ENCODE measurements at places on chromosomes 2 and 18.

DNA sequence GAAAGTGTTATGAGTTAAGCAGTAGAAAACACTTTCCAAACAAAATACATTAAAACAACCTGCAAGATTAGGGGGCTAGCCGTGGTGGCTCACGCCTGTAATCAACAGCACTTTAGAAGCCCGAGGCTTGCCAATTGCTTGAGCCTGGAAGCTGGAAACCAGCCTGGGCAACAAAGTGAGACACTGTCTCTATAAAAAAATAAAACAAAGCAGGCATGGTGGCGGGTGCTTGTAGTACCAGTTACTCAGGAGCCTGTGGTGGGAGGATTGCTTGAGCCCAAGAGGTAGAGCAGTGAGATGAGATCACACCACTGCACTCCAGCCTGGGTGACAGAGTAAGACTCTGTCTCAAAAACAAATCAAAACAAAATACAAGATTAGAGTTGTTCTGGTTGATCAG is 208.3 kb downstream of the ERBB4 start:
- DNase-seq, result no peak

DNA sequence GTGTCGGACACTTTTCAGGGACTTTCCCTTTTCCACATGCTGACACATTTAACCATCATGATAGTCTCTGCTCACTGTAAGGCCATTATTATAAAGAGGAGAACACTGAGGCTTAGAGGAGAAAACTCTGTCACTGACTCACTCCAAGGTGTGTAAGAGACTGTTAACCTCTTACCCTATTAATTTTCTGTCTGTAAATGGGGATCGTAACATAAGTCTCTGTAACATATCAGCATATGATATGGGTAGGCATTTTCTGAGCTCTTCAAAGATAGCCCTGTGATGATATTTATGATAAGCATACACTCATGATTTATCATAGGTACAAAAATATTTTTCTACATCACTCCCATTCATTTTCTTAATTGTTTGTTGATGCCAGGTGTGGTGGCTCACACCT is 36.4 kb downstream of the TMEM182 start:
- no peak for DNase-seq

DNA sequence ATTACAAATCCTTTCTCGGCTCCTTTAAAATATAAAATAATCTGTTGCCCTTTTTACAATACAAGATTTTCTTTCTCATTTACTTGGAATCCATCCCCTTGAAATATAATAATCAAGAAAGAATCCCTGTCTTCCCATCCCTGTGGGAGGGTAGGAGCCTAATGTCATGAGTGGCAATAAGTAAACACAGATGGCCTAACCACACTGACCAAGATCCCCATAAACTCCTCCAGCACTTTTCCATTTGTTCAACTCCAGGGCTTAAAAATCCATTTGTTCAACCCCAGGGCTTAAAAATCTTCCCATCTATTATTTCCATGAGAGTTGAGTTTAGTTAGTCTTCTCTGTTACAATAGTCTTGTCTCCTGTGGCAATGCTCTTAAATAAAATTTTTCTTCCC is 297.6 kb downstream of the CDH7 start:
- no peak for DNase-seq

GRCh38 chr2:26886736-26887135 is 38.8 kb downstream of the DPYSL5 start:
- peak; percentile 21 for DNase-seq

DNA sequence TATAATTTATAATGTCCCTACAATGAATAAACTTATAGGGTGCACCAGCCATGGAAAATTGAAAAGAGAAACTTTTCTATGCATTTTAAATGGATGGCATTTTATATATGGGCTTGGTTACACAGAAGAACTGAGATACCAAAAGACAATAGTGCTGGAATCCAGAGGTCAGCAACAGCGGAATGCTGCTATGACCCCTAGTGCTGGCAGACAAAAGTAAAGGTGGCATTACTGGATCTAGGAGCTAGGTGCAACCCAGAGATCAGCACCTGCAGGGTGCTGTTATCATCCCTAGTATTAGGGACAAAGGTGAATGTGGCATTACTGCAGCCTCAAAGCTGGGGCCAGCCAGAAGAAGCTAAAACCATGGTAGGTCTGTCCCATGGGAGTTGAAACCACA is 392.7 kb upstream of the ST6GAL2 start:
- DNase-seq, result no peak

DNA sequence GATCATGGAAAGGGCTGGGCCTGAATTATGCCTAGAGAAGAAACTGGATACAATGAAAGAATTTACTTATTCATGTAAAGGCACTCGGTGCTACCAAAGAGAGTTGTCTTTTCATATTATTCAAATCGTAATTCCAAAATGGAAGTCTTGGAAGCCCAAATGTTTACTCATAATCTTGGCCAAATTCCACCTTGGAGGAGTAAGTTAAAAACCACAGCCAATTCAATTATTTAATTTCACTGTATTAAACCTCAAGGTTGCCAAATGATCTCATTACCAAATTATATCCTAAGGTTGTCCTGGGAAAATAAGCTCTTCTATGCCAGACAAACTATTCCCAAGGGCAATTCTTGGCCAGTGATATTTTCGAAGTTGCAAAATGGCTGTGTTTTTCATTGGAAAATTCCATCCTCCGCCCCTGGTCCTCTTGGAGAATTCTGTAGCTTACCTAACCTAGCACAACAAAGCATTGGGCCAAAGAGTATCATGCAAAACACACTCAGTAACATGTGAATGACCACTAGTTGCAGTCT is 11.1 kb upstream of the VPS4B start:
- DNase-seq, result no peak

DNA sequence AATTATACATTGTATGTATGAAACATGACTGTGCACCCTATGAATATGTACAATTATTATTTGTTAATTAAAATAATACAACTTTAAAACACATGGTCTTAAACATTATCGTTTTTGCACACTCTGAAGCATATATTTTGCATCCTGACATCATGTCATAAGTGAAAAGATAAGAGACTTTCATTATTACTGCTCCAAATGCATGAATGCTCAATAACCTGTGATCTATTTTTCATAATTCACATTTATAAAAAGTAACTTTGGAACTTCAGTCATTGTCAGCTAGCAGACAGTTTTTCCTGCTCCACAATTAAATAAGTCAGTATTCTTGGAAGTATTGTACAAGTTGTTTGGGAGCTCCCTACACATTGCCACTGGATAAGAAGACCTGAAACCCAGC is 1.3 kb upstream of the ITPRIPL1 start:
- no peak for DNase-seq

GRCh38 chr2:130370490-130370889 is 14.6 kb downstream of the PTPN18 start:
- no peak for DNase-seq

DNA sequence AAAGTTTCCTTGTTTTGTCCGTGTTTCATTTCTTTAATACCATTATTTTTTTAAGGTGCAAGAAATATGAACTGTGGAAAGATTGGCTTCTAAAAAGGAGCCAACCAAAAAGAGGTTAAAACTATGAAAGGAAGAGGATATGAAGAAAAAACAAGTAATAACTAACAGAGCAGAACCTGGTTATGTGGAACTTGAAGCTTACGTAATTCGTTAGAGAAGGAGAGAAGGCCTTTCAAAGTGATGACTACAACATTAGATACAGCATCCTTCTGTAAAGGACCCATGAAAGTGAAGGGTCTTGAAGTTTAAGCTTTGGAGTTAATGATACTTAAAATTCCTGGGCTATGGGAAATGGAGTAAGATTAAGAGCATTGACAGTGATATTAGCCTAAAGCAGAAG is 84.5 kb downstream of the ANKRD12 start:
- no peak for DNase-seq

DNA sequence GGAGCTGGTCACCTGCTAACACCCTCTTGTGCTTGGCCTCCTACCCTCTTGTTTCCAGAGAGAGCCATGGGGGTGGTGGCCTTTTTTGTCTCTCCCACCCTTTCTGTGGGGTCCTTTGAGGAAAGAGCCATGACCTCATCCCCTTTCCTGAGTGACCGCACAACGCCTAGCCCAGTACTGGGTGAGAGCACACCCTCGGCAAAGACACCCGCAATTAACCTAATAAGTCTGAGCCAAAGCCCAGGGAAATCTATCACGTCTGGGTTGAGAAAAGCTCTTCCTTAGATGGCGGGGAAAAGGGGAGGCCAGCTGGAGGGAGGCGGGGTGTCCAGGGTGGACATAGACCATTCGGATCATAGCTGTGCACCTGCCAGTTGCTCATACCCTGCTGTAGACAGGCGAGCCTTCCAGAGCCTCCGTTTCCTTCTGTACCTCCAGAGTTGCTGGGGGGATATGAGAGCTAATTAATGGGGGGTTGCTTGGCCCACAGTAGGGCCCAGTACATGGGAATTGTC is 93.7 kb upstream of the MCFD2 start:
- no peak for DNase-seq

GRCh38 chr2:233459426-233459825 is 105.1 kb downstream of the DGKD start:
- no peak for DNase-seq

DNA sequence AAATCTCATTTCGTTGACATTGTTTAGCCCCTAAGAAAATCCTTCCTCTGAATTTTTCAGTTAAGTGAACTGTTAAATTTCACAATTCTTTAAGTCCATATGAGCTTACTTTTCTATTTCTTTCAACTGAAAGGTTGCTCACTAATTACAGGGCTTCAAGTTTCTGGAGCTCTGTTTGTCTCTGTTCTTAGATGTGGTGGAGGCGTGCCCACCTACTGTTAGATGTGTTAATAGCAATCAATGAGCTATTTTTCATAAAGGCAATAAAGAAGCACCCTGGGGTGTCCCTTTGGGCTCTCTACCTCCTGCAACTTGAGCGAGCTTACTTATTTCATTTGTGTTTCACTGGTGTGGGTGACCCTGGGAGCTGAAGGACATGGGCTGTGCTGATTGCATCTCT is 25.0 kb downstream of the CREG2 start:
- DNase-seq, result no peak

DNA sequence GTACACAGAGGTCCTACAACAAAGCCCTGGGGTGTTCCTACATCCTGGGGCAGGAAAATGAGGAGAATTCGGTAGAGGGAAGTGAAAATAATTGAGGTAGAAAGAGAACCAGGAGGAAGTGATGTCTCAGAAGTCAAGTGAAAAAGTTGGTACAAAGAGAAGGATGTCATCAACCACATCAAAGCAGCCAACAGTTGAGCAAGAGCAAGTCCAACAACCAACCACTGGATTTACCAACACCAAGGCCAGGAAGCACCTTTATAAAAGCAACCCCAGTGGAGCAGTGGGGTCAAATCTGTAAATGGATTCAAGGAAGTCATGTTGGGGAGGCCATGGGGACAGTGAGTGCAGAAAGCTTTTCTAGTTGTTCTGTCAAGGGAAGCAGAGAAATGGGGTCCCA is 360.4 kb downstream of the ZNF516 start:
- no peak for DNase-seq

GRCh38 chr2:27727257-27727656 is 44.3 kb upstream of the MRPL33 start:
- no peak for DNase-seq

DNA sequence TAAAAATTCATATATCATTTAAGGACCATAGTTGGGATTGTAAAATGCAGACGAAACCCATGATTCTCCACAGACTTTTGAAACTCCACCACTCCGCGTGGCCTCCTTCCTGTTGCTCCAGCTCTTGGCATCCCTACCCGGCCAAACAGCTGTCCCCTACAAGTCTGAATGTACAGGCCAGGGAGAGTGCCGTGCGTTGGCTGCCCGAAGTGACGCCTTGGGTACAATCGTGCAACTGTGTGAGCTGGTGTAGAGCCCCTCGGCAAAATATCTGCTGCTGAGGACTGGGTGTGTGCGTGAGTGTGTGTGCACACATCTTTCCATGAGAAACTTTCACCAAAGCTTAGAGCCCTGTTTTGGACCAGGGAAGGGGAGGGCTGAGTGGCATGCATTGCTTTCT is 43.8 kb upstream of the ZNF516 start:
- DNase-seq, result no peak

- no peak for DNase-seq
These were observed 245.1 kb downstream of the LRRTM1 start for GRCh38 chr2:80059447-80059846.
